Type B pancreatic cell (in vitro differentiated cells): ENCODE measurements at places on chromosomes 6 and 20. TPM values are rescaled to one million over a fixed set of nuclear protein-coding genes. Genes with fewer than 3 reads are reported as not detected.

- H3K27ac ChIP-seq: no peak overlapping the region
- H3K4me1 ChIP-seq: peaks cover 19% of the 10 kb centered on the region
- H3K36me3 ChIP-seq: no peaks in the 10 kb centered on the region
- no peak overlapping the region for H3K4me3 ChIP-seq
- no peaks in the 10 kb centered on the region for H3K27me3 ChIP-seq
Measured at GRCh38 chr6:12602951-12603672, 113.5 kb upstream of the PHACTR1 start.

GRCh38 chr20:17646961-17647301 lies 35.1 kb downstream of the RRBP1 start:
- no peak overlapping the region for H3K4me3 ChIP-seq
- DNase-seq: no peak
- H3K27me3 ChIP-seq: no peaks in the 10 kb centered on the region
- H3K36me3 ChIP-seq: no peaks in the 10 kb centered on the region

GRCh38 chr20:49858076-49858585 lies 45.5 kb downstream of the SLC9A8 start:
- no peaks in the 10 kb centered on the region for H3K27me3 ChIP-seq
- no peak for DNase-seq
- H3K27ac ChIP-seq: no peak overlapping the region

DNA sequence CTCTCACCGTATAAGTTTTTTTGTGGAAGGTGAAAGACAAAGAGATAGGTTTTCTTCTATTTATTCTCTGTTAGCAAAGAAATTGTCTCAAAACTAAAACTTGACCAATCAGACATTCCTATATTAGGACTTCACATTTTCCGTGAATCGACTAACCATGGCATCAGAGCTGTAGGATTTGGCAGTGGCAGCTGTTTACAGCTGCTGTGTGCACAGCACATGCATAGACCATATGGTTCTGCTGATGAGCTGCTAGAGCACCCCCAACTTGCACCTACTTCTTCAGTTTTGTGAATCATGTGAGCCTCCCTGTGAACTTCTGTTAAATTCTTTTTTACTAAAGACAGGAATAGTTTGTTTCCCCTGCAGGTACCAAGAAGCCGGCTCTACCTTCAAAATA lies 157.9 kb downstream of the RFX6 start:
- no peaks in the 10 kb centered on the region for H3K36me3 ChIP-seq
- no peaks in the 10 kb centered on the region for H3K27me3 ChIP-seq
- no peak overlapping the region for H3K4me3 ChIP-seq
- no peaks in the 10 kb centered on the region for H3K4me1 ChIP-seq
- no peak for DNase-seq

- no peak for DNase-seq
- no peak overlapping the region for H3K27ac ChIP-seq
- no peak overlapping the region for H3K4me3 ChIP-seq
Measured at GRCh38 chr6:157574851-157575424, 193.9 kb downstream of the ZDHHC14 start.

- no peak overlapping the region for H3K27ac ChIP-seq
- H3K36me3 ChIP-seq: no peaks in the 10 kb centered on the region
- H3K4me1 ChIP-seq: no peaks in the 10 kb centered on the region
- no peak for DNase-seq
- H3K27me3 ChIP-seq: no peaks in the 10 kb centered on the region
Measured at GRCh38 chr20:61940976-61941720, 124.5 kb downstream of the TAF4 start.

DNA sequence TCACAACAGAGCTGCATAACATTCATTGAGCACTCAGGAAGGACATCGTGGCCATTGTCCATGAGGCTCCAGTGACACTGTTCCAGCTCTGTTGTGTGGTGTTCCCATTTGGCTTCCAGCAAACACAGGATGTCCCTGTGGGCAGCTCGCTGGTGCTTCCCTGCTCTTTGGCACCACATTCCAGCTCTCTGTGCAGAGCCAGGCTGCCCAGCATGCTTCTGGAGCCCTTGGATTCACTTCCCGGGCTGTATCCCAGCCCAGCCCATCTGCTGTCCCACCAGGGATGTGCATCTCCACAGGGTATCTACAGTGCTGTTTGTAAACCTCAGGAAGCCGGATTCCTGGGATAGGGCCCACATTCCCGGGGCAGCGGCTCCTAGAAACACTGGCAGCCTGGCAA lies 57.2 kb downstream of the CTCFL start:
- H3K36me3 ChIP-seq: no peaks in the 10 kb centered on the region
- H3K4me3 ChIP-seq: no peak overlapping the region
- H3K27ac ChIP-seq: no peak overlapping the region

- no peaks in the 10 kb centered on the region for H3K27me3 ChIP-seq
- no peaks in the 10 kb centered on the region for H3K4me1 ChIP-seq
- H3K4me3 ChIP-seq: no peak overlapping the region
- no peak for DNase-seq
Measured at GRCh38 chr6:162099685-162100084, 627.9 kb downstream of the PRKN start.

DNA sequence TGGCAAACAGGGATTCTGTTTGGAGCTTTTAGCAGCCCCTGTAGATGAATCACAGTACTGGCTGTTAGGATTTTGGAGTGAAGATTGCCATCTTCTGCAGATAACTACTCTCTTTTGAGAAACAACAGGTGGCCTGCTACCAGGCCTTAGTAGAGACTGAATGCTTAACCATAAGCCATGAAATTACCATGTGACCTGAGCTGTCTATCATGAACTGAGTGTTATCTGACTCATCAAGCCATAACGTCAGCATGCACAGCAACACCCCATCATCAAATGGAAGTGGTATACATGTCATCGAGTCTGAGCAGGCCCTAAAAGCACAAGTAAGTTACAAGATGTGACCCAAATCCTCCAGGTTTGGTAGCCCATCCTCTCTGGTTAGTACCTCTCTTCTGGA lies 132.6 kb downstream of the GPR63 start:
- no peaks in the 10 kb centered on the region for H3K36me3 ChIP-seq
- no peak overlapping the region for H3K27ac ChIP-seq
- no peak for DNase-seq
- no peaks in the 10 kb centered on the region for H3K27me3 ChIP-seq

DNA sequence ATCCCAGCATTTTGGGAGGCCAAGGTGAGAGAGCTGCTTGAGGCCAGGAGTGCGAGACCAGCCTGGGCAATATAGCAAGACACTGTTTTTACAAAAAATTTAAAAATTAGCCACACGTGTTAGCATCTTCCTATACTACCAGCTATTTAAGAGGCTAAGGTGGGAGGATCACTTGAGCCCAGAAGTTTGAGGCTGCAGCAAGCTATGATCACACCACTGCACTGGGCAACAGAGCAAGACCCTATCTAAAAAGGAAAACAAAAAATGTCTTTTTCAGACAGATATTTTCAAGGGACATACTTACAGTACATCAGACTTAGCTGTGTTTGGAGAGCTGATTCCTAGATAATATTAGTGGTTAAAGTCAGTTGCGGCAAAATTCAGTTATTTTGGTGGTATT lies 72.9 kb upstream of the XRN2 start:
- DNase-seq: no peak
- H3K4me1 ChIP-seq: no peaks in the 10 kb centered on the region
- H3K27me3 ChIP-seq: peaks cover 16% of the 10 kb centered on the region
- peaks cover 4% of the 10 kb centered on the region for H3K36me3 ChIP-seq

DNA sequence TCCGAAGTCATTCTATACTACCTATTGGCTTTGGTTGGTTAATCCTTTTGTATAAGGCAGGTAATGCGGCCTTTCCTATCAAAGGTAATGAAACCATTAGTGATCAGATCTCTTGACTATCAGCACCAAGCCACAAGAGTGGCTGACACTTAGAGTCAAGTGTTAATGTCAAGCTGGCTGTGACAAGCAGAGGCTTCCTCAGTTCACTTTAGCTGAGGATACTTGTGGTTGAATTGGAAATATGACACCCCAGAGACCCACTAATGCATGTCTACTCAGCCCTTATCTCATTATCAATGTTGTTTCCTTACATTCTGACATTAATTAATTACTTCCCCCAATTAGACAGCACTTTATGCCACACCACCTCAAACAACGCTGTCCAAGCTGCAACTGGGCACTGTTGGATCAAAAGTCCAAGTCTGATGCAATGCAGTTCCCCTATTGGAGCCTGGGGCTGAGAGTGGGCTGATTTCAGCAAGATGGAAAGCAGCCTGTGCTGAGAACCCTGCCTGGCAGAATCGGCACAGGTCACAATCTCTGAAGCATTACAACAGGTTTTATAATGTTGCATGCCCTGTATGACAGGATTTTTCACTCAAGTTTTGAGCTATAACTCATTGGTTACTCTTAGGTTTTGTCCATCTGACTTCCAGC lies 273.5 kb downstream of the COL12A1 start:
- H3K36me3 ChIP-seq: no peaks in the 10 kb centered on the region
- H3K27me3 ChIP-seq: no peaks in the 10 kb centered on the region
- no peak for DNase-seq
- H3K4me1 ChIP-seq: peaks cover 22% of the 10 kb centered on the region
- H3K4me3 ChIP-seq: peak overlapping the region; percentile 13

DNA sequence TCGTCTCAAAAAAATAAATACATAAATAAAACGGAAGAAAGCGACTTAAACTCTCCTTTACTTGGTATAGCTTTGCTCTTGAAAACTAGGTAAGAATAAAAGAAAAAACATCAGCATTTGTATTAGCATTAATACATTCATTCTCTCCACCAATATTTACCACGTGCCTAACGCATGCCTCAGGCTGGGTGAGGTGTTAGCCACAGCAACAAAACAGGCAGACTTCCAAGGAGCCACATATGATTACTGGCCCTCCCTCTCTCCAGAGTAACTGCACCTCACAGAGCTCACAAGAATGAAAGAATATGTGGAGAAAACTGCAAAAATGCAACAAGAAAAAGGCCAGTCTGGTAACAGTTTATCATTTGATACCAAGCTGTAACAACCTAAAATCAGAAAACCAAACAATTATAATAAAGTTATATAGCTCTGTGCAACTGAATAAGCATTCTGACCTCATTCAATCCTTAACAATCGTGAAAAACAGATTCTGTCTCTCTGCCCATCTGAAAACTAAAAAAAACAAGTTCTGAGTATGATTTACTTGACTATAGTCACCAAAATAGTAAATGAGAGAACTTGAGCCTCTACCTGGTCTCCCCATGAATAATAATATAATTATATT lies 5.2 kb downstream of the NAPB start:
- H3K27me3 ChIP-seq: no peaks in the 10 kb centered on the region
- peaks cover 29% of the 10 kb centered on the region for H3K4me1 ChIP-seq
- no peak overlapping the region for H3K4me3 ChIP-seq
- DNase-seq: no peak

DNA sequence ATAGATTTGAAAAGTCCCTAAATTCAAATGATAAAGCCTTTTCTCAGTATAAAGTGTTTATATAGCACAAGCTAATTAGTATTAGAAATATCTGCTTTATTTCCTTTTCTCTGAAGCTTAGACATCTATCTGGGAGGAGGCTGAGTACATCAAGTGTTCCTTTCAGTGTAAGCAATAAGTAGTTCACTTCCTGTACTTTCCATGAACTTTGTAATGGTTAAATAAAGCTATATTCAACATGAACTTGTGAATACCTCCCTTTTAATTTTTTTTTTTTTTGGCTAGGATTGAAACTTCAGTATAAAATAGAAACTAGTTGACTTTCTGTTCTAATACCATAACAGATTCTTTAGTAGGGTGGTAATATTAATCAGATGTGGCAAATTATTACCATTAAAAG lies 190.9 kb downstream of the CENPW start:
- DNase-seq: no peak
- no peaks in the 10 kb centered on the region for H3K36me3 ChIP-seq
- no peak overlapping the region for H3K4me3 ChIP-seq
- H3K4me1 ChIP-seq: peaks cover 56% of the 10 kb centered on the region
- no peaks in the 10 kb centered on the region for H3K27me3 ChIP-seq

GRCh38 chr20:4100679-4101078 lies 85.3 kb upstream of the RNF24 start:
- no peaks in the 10 kb centered on the region for H3K36me3 ChIP-seq
- no peak overlapping the region for H3K27ac ChIP-seq
- no peaks in the 10 kb centered on the region for H3K4me1 ChIP-seq

GRCh38 chr6:161622779-161623178 lies 348.9 kb upstream of the AGPAT4 start:
- peaks cover 9% of the 10 kb centered on the region for H3K4me1 ChIP-seq
- H3K27ac ChIP-seq: no peak overlapping the region
- H3K4me3 ChIP-seq: no peak overlapping the region
- H3K27me3 ChIP-seq: no peaks in the 10 kb centered on the region
- no peak for DNase-seq

The CST5 gene
- 0.79 TPM in 1 of 2 replicates, not detected in the other for total RNA-seq

The BCAS1 gene
- 10.7 and 43.3 TPM in 2 replicates for total RNA-seq

The SNAI1 gene
- 12.1 and 30.8 TPM in 2 replicates for total RNA-seq

The LY6G5C gene
- 2.0 and 2.3 TPM in 2 replicates for total RNA-seq

The EPHA7 gene
- total RNA-seq: 22.7 and 48.9 TPM in 2 replicates

The MYH7B gene
- total RNA-seq: 0.50 and 1.2 TPM in 2 replicates

The GFRAL gene
- total RNA-seq: not detected in 2 replicates

The SLC16A10 gene
- total RNA-seq: 16.9 and 25.6 TPM in 2 replicates
